Foreskin keratinocyte (primary cell): ENCODE measurements at places on chromosomes 11 and 22. TPM values are rescaled to one million over a fixed set of nuclear protein-coding genes. Genes with fewer than 3 reads are reported as not detected.

The GGTLC3 gene
- not detected in 2 replicates for total RNA-seq

The SYT12 gene
- total RNA-seq = 0.10 and 0.25 TPM in 2 replicates

The TMEM45B gene
- 0.28 and 0.44 TPM in 2 replicates for total RNA-seq

The CARD18 gene
- 0.48 and 0.78 TPM in 2 replicates for total RNA-seq

The FAM111B gene
- total RNA-seq = 24.6 and 24.8 TPM in 2 replicates

The MDK gene
- total RNA-seq = 23.4 and 24.2 TPM in 2 replicates

The TIGD3 gene
- 0.07 and 0.14 TPM in 2 replicates for total RNA-seq

The MYBPC3 gene
- total RNA-seq = not detected in 2 replicates

The GPR83 gene
- total RNA-seq = not detected in 2 replicates

The SCN4B gene
- total RNA-seq = 3.1 and 4.9 TPM in 2 replicates

The EXPH5 gene
- total RNA-seq = 13.2 and 15.0 TPM in 2 replicates

The OR8B3 gene
- total RNA-seq = not detected in 2 replicates

The IGLL5 gene
- not detected in 2 replicates for total RNA-seq

The PVALB gene
- total RNA-seq = not detected in 2 replicates

The TSPAN32 gene
- total RNA-seq = not detected in 2 replicates

The CD3E gene
- not detected in 2 replicates for total RNA-seq

The LRP4 gene
- 9.0 and 9.5 TPM in 2 replicates for total RNA-seq

The TYMP gene
- 46.6 and 56.6 TPM in 2 replicates for total RNA-seq

The AIFM3 gene
- 0.78 and 1.5 TPM in 2 replicates for total RNA-seq

The CATSPERZ gene
- total RNA-seq = 0.44 and 0.46 TPM in 2 replicates

The TMEM121B gene
- total RNA-seq = 0.03 and 0.04 TPM in 2 replicates

The PKDREJ gene
- not detected in 2 replicates for total RNA-seq

The RCN1 gene
- 69.7 and 80.1 TPM in 2 replicates for total RNA-seq

The MAJIN gene
- 0.04 TPM in 1 of 2 replicates, not detected in the other for total RNA-seq

The MUC2 gene
- total RNA-seq = not detected in 2 replicates

The ST3GAL4 gene
- 35.0 and 36.1 TPM in 2 replicates for total RNA-seq
